HTR-8/SVneo (cell line): ENCODE measurements at places on chromosomes 7 and 10.

GRCh38 chr7:133583545-133584171 is 330.8 kb downstream of the EXOC4 start:
- DNase-seq: no peak

- DNase-seq: no peak
These were observed 63.1 kb upstream of the LEP start for GRCh38 chr7:128177768-128178550.

GRCh38 chr7:55405856-55406541 is 40.9 kb downstream of the LANCL2 start:
- DNase-seq: no peak

DNA sequence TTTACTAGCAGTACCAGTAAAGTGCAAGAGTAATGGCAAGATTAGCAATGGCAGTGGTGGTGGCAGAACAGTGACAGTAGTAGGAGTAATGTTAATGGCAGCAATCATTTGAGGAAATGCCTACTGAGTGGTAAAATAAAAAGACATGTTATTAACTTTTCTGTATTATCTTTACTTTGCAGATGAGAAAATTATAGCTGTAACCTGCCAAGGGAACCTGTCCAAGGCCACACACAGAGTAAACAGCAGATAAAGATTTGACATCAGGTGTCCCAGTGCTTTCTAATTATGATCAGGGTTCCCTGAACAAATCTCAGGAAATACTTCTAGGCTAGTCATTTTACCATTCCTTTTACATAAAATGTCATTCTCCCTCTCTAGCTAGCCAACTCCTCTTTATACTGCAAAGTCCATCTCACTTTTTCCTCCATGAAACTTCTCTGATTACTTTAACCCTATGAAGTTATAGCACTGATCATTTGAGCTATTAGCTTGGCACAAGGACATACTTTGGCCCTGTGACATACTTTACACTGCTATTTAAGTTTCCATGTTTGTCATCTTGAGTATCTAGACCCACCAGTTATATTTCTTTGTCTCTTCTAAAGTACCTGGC is 219.1 kb downstream of the TAX1BP1 start:
- DNase-seq: no peak
